ENCODE measurements at places on chromosomes 4 and X.

DNA sequence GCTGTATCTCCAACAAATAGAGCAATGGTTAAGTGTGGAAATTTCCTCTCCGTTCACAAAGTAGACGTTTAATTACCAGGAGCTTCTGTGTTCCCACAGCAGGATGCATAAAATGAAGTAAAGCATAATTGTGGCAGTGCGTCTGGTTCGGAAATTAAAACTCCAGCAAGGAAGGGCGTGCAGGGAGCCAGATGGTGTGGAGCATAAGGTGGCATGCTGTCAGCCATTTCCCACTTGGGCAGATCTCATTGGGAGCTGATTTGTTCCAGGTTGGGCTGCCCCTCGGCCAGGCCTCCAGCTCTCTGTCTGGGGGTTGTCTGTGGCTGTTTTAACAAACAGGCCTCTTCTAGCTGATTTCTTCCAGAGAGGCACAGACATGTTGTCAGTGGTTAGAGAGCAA is 182.1 kb upstream of the CLNK start:
- DNase-seq, result no peak

- DNase-seq, result no peak
Observed at GRCh38 chr4:155734065-155734464, 24.8 kb upstream of the GUCY1B1 start.

GRCh38 chr4:141215030-141215429 is 5.7 kb upstream of the ZNF330 start:
- no peak for DNase-seq

DNA sequence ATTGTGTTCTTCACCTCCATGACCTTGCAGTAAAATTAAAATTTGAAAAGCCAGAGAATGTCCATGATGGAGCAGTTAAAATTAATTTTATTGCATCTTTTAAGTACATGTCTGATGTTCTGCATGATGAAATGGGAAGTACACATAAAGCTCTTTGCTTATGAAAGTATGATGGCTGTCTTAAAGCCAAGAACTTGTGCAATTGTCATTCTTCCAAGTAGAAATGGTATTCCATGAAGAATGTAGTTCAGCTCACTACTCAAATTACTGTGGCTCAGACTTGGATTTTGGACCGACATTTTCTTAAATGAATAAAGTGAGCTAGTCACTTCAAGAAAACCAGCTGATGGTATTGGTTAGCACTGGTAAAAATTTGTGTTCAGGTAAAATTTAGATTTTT is 161.7 kb upstream of the CXCL13 start:
- DNase-seq, result no peak

GRCh38 chr4:40173470-40173875 is 23.4 kb upstream of the RHOH start:
- no peak for DNase-seq

DNA sequence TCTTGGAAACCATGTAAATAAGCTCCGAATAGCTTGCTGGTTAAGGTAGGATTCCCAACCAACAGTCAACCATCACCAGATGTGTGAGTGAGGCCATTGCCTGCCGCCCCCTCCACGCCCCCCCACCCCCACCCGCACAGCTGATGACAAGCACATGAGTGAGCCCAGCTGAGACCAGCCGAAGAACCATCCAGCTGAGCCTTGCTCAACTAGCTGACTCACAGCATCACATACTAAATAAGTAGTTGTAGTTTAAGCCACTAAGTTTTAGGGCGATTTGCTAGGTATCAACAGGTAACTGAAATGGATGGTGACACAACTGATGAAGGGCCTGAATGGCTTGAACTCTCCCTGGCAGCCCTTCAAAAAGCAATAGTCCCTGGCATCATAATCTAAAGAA is 1.6 kb upstream of the CCDC149 start:
- DNase-seq, result no peak

GRCh38 chrX:73877687-73878086 is 314.7 kb downstream of the CHIC1 start:
- DNase-seq, result no peak

GRCh38 chr4:33086331-33086925 is 2366.3 kb downstream of the PCDH7 start:
- no peak for DNase-seq

GRCh38 chr4:4549534-4549933 is 7.7 kb upstream of the STX18 start:
- no peak for DNase-seq

GRCh38 chr4:176262243-176262642 is 6.8 kb downstream of the ASB5 start:
- no peak for DNase-seq

DNA sequence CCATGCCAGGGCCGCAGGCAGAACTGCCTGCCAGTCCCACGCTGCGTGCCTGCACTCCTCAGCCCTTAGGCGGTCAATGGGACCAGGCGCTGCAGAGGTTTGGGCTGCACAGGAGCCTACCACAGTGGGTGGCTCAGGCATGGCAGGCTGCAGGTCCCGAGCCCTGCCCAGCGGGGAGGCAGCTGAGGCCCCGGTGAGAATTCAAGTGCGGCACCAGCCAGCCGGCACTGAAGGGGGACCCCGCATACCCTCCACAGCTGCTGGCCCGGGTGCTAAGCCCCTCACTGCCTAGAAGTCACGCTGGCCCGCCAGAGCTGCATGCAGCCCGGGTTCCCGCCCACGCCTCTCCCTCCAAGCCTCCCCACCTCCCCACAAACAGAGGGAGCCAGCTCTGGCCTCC is 302.5 kb upstream of the UGT8 start:
- no peak for DNase-seq

GRCh38 chr4:8544741-8545438 is 35.3 kb upstream of the GPR78 start:
- DNase-seq, result no peak

DNA sequence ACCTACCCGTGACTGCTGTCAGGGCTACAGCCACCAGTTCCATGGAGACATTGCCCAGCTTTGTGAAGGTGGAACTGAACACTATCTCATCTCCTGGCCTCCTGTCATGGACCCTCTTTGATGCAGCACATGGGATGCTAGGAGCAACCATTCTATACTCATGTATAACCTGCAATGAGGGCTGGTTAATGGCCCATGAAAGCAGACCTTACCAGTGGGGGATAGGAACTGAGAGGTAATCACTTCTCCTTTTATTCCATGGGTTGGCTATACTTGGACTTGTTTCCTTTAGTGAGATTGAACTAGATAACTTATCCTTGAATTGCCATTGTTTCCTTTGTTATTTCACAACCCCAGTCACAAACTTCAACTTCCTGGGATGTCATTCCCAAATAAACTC is 310.6 kb downstream of the BMPR1B start:
- no peak for DNase-seq

DNA sequence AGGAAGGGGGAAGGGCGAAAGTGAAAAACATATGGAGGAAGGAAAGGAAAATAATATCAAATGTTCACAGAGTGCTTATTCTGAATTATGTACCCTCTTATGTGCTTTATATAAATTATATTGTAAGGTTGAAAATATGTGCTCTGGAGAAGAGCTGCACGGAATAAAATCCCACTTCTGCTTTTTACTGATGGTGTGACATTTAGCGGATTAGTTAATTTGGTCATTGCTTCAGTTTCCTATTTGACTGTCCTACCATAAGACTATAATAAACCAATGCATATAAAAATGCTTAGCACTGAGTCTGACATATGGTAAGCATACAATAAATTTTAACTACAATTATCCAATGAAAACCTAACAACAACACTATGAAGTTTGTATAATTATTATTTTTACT is 86.2 kb downstream of the NPFFR2 start:
- no peak for DNase-seq

DNA sequence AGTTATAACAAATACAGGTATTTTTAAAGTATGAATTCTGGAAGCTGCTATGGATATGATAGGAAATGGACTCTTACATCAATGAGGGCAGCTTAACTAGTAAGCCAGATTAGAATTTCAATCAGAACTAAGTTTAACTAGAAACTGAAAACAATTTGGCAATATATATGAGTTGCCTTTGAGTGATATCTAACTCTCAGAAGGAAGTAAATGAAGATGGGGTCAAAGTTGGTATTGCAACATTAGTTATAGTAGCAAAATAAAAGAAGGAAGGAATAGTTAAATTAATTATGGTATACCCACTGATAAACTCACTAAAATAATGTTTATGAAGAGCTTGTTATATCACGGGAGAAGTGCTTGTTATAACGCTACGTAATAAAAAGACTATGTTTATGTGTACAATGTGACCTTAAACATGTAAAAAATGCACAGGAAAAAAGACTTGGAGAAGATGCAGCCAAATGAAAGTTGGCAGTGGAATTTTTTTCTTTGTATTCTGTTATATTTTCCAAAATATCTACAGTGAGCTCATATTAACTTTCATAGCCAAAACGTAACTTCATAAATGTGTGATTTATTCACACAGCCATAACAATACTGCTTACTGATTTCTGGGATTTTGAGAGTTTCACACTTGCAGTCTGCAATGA is 34.5 kb downstream of the PHKA2 start:
- DNase-seq, result no peak

DNA sequence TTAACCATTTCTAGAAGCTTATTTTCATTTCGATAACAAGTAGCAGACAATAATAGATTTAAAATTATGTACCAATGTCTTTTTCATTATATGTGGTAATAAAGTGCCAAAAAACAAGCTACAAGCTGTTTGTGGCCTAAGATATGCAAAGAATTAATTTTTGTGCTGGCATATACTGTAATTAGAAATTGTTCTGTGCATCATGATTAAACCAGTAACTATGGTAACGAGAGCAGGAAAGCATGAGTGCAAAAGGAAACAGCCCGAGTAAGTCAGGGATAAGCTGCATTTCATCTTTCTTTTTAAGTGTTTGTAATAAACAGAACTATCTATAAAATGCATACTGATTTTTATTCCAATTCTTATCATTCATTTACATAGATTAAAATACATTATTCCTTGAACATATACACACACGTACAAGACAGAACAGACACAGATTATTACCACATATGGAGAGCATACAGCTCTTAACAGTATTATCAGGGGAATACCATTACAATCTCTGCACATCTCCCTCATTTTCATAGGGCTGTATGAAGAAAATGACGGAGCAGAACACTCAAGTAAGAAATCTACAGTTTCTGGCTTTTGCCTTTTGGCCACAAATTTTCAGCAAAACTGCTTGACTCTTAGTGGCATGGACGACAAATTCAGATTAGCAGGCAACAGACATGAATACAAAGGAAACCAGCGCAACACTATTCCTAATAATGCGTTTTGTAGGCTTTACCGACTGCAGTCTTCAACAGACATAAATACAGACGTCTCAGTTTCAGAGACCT is 121.3 kb upstream of the WDR17 start:
- no peak for DNase-seq

DNA sequence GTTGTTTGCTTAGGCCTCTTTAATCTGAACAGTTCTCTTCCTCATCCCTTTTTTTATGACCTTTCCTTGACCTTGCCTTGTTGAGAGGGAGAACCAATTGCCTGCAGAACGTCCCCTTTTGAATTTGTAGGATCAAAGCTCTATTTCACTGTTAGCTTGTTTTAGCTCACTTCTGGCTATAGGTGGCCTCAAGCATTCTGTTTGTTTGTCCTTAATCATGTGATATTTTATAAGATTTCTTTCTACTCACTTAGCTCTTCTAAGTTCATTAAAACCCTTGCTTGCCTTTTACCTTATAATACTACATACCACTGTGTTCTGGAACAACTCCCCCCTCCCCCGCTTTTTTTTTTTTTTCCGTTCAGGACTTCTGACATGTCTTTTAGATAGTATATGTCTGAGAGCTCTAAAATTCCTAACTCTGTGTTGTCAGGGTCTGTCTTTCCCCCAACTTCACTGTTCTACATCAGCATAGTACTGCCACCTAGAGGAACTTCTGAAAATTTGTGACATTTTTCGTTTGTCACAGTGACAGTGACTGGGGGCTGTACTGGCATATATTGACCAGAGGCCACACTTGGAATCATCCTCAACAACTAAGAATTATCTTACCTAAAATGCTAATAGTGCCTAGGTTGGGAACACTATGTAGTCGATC is 128.5 kb downstream of the LARP7 start:
- DNase-seq, result no peak

GRCh38 chr4:7868892-7869471 is 70.7 kb downstream of the AFAP1 start:
- DNase-seq, result no peak

- no peak for DNase-seq
Observed at GRCh38 chr4:121873604-121874003, 3.3 kb upstream of the BBS7 start.

DNA sequence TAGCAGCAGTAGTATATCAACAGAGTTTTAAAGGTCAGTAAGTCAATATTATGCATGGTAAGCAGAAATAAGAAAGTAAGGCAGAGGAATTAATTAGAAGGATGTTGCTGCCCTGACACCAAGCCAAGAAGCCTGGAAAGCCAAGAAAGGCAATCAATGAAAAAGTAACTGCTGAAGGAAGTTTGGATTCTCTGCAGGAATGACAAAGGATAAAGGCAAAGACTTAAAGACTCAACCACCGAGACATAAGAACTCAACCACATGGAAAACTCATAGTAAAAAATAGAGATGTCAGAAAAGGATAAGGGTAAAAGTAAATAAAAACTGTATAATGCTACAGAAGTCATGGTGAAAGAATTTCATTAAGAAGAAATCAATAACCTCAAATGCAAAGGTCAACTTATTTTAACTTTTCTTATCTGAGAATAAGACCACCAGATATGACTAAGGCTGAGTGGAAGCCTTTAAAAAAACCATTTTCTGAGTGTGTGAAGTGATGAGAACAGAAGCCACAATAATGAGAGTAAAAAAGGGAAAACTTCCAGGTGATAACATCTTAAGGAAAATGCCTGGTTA is 55.2 kb downstream of the NEK1 start:
- no peak for DNase-seq

DNA sequence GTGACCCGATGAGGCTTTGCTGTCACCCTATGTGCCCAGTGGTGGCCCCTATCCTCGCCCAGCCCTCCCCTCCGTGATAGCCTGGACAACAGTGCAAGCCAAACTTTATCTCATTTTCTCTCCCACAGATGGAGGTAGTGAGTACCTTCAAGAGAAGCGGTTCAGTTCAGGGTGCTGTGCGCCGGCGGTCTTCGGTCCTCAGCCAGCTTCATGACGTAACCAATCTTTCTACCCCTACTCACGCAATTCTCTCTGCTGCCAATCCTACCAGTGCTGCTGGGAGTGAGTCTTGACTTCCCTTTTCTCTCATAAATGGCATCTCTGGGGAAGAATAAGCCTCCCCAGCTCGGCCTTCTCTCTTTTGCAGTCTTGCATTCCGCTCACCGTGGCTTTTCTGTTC is 29.5 kb downstream of the CCNQ start:
- DNase-seq, result no peak

DNA sequence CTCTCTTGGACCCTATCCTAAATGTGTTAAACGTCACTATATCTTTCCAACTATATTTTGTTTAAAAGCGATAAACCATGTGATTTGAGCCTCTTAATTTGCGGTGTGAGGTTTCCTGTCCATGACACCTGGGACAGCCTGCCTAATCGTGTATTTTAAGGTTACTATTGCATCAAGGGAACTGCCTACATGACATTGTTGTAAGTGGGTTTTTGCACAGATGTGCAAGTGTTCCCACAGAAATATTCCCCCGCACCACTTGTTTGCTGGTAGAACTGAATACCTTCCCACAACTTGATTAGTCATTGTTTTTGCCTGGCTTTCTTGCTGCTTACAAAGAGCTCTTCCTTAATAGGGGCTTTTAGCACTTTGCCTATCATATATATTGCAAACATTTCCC is 5.1 kb upstream of the FAM184B start:
- DNase-seq, result no peak

- no peak for DNase-seq
Observed at GRCh38 chr4:105352826-105353225, 121.0 kb downstream of the PPA2 start.

- DNase-seq, result no peak
Observed at GRCh38 chrX:70255452-70255851, 4.6 kb downstream of the P2RY4 start.

- no peak for DNase-seq
Observed at GRCh38 chr4:138192113-138192512, 50.0 kb downstream of the SLC7A11 start.

Measured in substantia nigra (tissue), 51 donors.